Stimulated activated CD8-positive, alpha-beta memory T cell treated with anti-CD3 and anti-CD28 coated beads, Interleukin-7, amount 100 ng/mL, for 4 hours (primary cell): ENCODE measurements at places on chromosomes 1 and 21.

DNA sequence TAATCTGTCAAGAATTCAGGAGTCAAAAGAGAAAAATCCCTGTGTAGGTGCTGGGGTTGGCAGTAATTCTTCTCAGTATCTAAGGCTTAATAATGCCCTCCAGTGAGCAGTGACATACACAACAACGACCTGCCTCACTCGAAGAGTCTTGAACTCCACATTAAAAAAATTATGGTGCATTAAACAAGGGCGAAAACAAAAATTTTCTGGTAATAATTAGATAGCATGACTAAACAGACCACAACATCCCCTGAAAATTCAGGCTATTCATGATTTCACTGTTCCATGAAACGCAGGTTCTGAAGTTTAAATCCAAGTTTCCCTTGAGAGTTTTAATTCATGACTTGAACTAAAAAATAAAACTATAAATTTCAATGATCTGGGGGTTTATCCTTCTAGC is 5.1 kb downstream of the SRSF4 start:
- DNase-seq: no peak

- no peak for DNase-seq
Observed at GRCh38 chr1:203171341-203172183, 4.1 kb downstream of the MYBPH start.

DNA sequence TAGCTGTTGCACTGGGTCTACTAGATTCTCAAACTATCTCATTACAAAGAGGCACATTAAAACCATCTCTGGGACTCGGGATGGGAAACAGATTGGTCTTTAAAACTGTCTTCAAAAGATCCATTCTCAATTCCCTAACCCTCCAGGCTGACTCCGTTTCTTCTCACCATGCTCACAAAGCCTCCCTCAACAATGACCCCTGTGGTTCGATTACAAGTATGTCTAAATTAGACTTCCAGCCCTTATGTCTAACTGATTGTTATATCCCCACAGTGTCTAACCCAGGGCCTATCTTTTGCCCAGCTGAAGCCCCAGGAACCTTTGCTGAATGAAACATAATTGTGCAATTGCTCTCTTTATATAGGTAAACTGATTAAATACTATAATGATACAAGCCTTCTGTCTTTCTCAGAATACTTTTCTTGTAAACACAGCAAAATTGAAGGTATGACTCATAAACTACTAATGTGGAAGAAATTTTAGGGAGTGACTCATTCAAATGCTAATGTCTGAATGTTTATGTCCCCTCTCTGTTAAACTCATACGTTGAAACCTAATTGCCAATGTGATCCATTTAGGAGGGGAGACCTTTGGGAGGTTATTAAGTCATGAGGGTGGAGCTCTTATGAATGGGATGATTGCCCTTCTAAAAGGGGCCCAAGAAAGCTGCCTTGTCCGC is 65.6 kb upstream of the DAB1 start:
- no peak for DNase-seq

- DNase-seq: no peak
Observed at GRCh38 chr1:23699280-23700179, 7.9 kb downstream of the RPL11 start.

GRCh38 chr1:111251570-111251969 is 24.1 kb downstream of the CHI3L2 start:
- DNase-seq: no peak

DNA sequence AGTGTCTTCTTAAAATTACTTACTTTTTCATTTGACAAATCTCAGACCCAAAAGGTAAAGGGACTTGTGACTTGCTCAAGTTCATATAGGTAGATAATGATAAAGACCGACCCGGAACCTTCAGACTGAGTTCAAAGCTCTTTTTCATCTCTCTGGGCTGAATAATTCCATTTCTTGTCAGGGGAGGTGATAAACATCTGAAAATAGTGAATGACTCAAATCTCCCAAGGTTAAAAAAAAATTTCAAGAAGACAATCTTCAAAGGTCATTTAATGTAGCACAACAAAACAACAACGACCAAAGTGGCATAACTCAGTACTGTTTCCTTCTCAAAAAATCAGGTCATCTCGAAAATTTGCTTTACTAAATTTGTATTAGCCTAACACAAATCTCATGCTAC is 20.6 kb downstream of the LUZP1 start:
- DNase-seq: no peak

- DNase-seq: no peak
Observed at GRCh38 chr21:17859661-17860060, 40.5 kb upstream of the C21orf91 start.

GRCh38 chr1:1199141-1199960 is 7.0 kb downstream of the TNFRSF18 start:
- DNase-seq: no peak

GRCh38 chr1:26799479-26800142 is 11.9 kb downstream of the PIGV start:
- no peak for DNase-seq

DNA sequence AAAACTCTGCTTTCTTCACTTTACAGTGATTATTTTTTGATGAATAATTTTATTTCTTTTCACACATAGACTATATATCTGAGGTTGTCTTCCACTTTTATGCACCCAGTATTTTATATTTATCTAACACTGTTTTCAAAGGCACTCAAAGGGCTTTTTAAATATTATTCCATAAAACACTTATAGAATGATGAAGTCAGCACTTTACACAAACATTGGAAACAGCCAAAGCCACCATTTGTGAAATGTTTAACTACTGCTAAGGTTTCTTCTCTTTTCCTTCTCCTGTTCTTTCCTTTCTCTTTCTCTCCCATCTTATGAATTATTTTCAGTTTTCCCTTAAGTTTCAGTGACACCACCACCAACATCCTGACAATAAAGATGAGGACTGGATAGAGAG is 317.7 kb upstream of the FAM78B start:
- no peak for DNase-seq

GRCh38 chr1:221794079-221794670 is 52.3 kb upstream of the DUSP10 start:
- DNase-seq: no peak

GRCh38 chr1:205563927-205564441 is 59.5 kb downstream of the CDK18 start:
- DNase-seq: no peak
